ENCODE measurements at places on chromosomes 6 and 20. TPM values are rescaled to one million over a fixed set of nuclear protein-coding genes. Genes with fewer than 3 reads are reported as not detected.

The PLCB1 gene
- 0.26 TPM for total RNA-seq

The GPSM3 gene
- 0.38 TPM for total RNA-seq

The ADGRF4 gene
- 8.7 TPM for total RNA-seq

The HS3ST5 gene
- not detected for total RNA-seq

The ADTRP gene
- total RNA-seq = 1.0 TPM

All from A549 treated with RU486 at 1 μM for 4 hours (cell line).